A673 (cell line): ENCODE measurements at places on chromosomes 1 and 21. TPM values are rescaled to one million over a fixed set of nuclear protein-coding genes. Genes with fewer than 3 reads are reported as not detected.

DNA sequence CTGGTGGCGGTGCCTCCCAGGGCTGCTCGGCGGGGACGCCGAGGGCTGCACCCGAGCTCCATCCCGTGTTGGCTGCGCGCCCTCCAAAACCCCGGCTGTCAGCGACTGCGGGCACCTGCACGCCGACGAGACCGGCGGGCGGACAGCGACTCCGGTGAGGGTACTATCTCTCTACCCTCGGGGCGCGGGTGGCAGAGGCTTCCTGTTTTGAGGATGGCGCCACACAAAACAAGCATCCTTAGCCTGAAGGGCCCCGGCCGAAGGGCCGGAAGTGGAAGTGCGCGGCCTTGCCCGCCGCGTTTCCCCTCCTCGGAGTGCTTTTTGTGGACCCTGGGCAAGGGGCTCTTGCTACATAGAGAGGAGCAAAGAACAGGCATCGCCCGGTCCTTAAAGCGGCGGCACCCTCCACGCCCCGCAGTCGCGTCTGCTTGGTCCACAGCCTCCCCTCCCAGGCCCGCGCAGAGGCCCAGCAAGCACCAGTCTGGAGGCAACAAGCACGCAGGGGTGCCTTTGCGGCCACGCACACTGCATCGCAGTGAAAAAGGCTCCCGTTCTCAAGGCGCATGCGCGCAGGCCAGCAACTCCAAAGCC is 561 bp upstream of the COQ8A start:
- peak; percentile 69 for DNase-seq

GRCh38 chr21:29221253-29221744 is 77.4 kb upstream of the BACH1 start:
- DNase-seq, result no peak

- no peak for DNase-seq
Measured at GRCh38 chr1:68321084-68321685, 88.9 kb upstream of the WLS start.

GRCh38 chr1:64242895-64243756 is 39.7 kb downstream of the UBE2U start:
- peak; percentile 75 for DNase-seq

GRCh38 chr1:9840176-9840575 is 16.4 kb upstream of the CLSTN1 start:
- DNase-seq, result no peak

- DNase-seq, result no peak
Measured at GRCh38 chr1:171811672-171812071, 29.6 kb upstream of the DNM3 start.

GRCh38 chr1:50929376-50929958 is 30.6 kb downstream of the FAF1 start:
- DNase-seq, result peak; percentile 63

DNA sequence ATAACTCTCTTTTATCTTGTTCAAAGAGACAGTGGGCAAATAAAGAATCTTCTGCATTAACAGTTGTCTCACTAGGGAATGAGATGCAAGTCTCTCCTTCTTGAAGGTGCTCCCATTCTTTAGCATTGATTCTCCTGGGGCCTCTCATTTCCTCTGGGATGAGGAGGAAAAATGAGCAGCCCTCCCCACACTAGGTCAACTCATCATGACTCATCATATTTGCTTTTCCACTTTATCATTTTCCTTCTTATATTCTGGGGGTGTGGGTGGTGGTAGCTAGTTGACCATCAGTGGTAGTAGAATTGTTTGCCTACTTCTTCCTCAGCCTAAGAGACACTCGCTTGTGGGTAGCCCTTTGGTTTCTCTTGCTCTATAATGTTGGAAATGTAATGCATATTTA is 182.0 kb upstream of the C1orf87 start:
- DNase-seq, result no peak

GRCh38 chr1:177017287-177017852 is 147.1 kb downstream of the ASTN1 start:
- no peak for DNase-seq

- no peak for DNase-seq
Measured at GRCh38 chr1:205971082-205971481, 27.8 kb upstream of the SLC26A9 start.

DNA sequence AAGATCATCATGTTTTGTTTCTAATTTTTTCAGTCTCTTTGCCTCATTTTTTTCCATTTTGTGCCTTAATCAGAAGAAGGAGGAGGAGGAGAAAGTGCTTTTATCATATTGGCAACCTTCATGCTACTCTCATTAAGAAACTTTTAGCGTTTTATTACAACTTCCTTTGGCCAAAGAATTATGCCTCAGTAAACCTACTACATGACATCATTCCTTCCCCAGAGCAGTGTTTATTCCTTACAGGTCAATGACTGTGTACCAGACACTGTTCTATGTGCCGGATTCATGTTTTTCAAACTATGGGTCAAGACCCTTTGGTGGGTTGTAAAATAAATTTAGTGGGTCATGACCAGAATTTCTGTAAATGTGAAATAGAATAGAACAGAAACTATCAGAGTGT is 110.4 kb downstream of the SLC30A10 start:
- no peak for DNase-seq

DNA sequence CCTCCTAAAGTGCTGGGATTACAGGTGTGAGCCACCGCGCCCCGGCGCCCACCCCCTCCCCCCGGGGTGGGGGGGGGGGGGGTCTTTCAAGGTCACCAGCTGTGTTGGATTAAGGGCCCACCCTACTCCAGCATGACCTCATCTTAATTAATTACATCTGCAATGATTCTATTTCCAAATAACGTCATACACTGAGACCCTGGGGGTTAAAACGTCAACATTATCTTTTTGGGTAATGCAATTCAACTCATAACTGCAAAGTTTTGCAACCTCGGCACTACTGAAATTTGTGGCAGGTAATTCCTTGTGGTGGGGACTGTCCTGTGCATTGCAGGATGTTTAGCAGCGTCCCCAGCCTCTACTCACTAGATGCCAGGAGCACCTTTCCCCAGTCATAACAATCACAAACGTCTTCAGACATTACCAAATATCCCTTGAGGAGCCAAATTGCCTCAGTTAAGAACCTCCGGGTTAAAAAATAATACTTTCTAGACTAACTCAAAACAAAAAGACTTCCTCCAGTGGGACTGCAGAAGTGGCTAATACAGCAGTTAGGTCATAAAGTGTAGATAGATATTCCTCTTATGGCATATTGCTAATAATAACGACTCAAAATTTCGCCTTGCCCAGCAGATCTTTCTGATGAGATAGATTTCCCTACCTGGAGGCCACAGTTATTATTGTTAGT is 233.0 kb upstream of the KAZN start:
- DNase-seq, result no peak

DNA sequence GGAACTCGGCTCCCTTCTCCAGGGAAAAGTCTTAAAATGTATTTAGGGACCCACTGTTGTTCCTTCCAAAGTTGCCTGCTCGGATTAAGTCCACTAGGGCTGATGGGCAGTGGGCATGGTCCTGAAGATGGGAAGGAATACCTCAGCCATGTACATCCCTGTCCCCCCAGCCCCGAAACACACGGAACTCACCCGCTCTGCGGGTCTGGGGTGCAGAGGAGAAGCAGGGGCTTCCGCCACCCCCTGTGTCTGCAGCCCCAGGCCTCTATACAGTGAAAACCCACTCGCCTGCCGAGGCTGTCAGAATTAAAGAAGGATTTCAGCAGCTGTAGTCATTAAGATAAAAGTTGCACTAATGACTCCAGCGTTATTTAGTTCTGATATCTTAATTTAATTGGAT is 212.6 kb upstream of the VAMP3 start:
- no peak for DNase-seq

DNA sequence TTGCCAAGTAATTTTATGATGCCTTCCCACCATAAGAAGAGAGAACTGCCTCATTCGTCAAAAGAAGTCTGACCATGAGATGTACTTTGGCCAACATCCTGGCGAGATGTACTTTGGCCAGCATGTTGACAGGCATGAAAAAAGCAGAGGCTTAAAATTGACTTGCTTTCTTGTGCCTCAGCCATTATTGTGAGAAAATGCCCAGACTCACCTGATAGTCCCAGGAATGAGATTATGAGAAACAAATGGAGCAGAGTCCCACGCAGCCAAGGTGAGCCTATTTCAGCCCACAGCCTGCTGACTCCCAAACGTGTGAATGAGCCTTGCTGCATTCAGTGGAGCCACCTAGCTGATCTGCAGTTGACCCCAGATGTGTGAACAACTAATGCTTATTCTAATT is 43.5 kb upstream of the ZNF644 start:
- DNase-seq, result no peak

DNA sequence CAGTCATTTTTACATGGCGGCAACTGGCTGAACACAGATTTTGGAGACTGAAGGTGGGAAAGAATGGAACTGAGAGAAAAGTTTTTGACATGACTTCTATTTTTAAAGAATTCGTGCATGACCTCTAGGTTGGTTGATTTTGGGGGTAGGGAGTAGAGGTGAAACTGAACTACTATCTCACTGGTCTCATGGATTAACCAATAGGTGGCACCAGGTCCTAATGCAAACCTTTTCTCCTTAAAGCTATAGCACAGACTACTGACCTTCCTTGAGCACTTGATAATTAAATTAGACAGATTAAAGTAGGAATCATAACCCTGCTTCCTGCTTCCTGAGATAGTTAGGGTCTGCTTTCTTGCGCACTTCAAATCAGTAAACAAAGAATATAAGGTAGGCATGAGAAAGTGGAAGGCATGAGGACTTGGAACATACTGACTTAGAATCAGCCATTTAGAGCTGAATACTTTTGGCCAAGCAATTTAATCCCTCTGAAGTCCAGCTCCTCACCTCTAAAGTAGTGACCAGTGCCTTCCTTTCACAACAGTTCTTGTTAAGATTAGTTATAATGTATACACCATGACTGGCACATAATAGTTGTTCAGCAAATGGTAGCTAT is 206.0 kb downstream of the CENPF start:
- peak; percentile 33 for DNase-seq

DNA sequence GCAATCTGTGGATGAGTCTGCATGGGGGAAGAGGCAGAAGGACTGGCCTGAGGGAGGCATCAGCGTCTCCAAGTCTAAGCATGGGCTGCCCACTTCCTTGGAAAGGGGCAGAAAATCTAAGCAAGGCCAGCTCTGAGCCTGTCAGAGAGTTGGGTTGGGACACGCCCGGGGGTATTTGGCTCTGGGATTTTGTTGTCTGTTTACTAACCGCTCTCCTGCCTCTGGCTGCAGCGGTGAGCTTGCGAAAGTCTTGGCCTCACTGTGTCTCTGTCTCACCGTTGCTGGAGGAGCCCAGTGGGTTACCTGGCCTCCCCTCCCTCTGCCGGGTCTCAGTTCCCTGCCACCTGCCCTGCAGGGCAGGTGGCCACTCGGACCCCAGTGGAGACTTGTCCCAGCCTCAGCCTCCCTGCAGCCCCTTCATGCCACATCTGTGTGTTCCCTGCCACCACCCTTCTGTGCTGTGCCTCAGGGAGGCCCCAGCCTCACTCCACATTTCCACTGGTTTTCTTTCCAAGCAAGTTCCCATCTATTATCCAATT is 33.7 kb downstream of the EDN2 start:
- DNase-seq, result no peak

DNA sequence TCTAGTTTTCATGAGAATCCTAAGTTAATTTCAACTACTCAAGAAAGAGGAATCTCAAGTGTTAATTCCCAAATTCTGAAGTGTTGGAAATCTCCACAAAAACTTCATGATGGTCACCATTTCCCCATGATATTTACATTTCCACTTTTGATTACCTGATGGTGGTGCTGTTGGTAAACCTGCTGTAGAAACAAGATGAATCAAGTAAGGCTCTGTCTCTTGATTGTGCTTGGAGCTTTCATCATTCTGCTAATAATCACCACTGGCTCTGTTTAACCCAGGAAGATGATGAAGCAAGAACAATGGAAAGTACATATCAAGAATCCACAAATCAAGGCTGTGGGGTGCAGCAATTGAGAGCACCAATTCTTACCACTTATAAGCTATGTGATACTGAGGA is 77.8 kb downstream of the C4BPA start:
- DNase-seq, result no peak

DNA sequence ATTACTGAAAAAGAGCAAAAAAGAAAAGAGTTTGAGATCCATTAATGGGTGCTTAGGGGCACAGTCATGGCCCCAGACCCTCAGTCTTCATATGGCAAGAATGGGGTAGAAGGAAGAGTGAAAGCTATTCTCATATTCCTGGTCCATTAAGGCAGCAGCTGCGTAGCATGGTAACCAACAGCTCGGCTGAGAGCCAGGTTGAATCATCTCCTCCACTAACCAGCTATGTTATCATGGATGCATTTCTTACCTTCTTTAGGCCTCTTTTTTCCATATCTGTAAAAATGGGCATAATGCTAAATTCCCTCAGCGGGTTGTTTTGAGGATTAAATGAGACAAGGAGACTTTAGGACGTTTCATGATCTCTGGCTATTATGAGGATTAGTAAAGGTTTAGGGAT is 15.0 kb upstream of the SARS1 start:
- DNase-seq, result no peak

GRCh38 chr1:223189903-223190724 is 47.1 kb upstream of the TLR5 start:
- DNase-seq, result no peak

DNA sequence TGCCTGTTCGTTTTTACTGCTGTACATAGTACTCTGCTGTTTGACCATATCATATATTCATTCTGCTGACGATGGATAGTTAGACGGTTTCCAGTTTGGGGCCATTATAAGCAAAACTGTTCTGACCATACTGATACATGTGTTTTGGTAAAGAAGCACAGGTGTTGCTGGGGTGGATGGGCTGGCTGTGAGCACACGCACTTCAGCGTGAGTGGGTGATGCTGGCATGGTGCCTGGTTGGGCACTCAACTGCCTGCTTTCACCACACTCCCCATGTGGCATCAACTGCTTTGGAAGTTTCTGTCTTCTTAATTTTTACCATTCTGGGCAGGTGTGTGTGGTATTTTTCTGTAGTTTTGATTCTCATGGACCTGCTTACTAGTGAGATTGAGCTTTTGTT is 37.3 kb downstream of the ADARB1 start:
- no peak for DNase-seq

- DNase-seq, result no peak
Measured at GRCh38 chr1:24981631-24982005, 51.5 kb upstream of the RUNX3 start.

- no peak for DNase-seq
Measured at GRCh38 chr21:35163411-35163810, 114.3 kb upstream of the RUNX1 start.

GRCh38 chr1:214557952-214558735 is 6.7 kb upstream of the PTPN14 start:
- DNase-seq, result no peak

Gene AMY1B
- not detected in 2 replicates for total RNA-seq

Gene WNT2B
- total RNA-seq, result 0.32 and 0.52 TPM in 2 replicates

Gene TADA1
- total RNA-seq, result 15.2 and 17.8 TPM in 2 replicates

Gene OPTC
- total RNA-seq, result not detected in 2 replicates

Gene CD84
- total RNA-seq, result not detected in 2 replicates

Gene TRAPPC3
- 86.5 and 86.6 TPM in 2 replicates for total RNA-seq

Gene SLC16A4
- 0.48 and 0.60 TPM in 2 replicates for total RNA-seq

Gene CELA3B
- not detected in 2 replicates for total RNA-seq
